Cerebellar cortex (tissue), 1 donor: ENCODE measurements at places on chromosomes 2 and 18.

- DNase-seq, result no peak
Observed at GRCh38 chr2:191443446-191443845, 198.2 kb downstream of the MYO1B start.

GRCh38 chr2:72131371-72131891, 16.2 kb downstream of the CYP26B1 start:
- no peak for DNase-seq

- DNase-seq, result no peak
Observed at GRCh38 chr2:227642656-227643055, 23.9 kb upstream of the SCYGR5 start.

- DNase-seq, result peak; percentile 39
Observed at GRCh38 chr2:24613154-24613814, 122.2 kb downstream of the NCOA1 start.

DNA sequence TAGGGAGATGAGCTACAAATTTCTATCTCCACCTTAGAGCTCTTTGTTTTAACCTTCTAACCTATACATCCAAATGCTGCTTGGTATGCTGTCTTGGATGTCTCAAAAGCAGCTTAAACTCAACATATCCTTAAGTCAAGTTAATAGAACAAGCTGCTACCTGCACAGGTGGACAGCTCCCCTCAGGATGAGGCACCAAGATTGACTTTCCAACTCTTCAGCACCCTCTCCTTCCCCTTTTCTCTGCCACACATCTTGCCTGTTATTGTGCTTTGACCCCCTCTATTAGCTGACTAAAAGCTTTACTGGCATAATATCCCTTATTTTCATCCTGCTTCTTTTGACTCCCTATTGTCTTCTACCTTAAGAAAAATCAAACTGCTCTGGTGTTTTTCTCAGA, 448.1 kb upstream of the MEX3C start:
- DNase-seq, result no peak

DNA sequence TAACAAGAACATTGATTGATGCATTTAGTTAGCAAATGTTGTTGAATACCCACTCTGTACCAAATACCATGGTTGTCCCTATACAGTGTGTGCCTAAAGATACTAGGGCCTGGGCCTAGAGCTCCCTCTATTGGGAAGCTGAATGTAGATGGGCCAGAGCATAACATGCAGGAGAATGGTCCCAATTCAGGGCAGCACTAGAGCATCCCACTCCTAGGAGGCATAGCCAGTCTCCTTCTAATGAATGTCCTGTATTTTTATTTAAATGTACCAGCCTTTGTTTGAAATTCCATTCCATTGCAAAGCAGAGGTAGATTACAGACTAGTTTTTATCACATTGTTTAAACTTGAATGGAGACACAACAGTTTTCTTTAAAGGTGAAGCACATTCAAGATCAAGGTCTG, 90.6 kb downstream of the FEZ2 start:
- DNase-seq, result peak; percentile 77

GRCh38 chr2:33216508-33217182, 259.8 kb upstream of the RASGRP3 start:
- peak; percentile 5 for DNase-seq

- DNase-seq, result no peak
Observed at GRCh38 chr2:82998781-82999180, 1460.3 kb downstream of the SUCLG1 start.

DNA sequence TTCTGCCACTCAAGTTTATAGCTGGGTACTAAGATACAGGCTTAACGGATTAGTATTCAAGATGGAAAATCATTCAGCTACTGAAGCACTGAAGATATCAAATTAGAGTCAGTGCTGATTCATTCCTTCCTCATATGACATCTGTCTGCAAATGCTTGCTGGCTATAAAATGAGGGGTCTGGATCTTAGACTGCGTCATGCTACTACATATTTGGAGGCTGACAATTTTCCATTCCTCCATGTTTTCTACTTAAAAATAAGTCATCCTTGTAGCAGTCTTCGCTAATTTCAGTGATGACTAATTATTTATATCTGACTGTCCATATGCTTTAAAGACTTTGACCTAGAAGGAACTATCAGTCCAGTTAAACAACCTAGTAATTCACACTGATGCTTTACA, 233.4 kb downstream of the RIT2 start:
- no peak for DNase-seq

DNA sequence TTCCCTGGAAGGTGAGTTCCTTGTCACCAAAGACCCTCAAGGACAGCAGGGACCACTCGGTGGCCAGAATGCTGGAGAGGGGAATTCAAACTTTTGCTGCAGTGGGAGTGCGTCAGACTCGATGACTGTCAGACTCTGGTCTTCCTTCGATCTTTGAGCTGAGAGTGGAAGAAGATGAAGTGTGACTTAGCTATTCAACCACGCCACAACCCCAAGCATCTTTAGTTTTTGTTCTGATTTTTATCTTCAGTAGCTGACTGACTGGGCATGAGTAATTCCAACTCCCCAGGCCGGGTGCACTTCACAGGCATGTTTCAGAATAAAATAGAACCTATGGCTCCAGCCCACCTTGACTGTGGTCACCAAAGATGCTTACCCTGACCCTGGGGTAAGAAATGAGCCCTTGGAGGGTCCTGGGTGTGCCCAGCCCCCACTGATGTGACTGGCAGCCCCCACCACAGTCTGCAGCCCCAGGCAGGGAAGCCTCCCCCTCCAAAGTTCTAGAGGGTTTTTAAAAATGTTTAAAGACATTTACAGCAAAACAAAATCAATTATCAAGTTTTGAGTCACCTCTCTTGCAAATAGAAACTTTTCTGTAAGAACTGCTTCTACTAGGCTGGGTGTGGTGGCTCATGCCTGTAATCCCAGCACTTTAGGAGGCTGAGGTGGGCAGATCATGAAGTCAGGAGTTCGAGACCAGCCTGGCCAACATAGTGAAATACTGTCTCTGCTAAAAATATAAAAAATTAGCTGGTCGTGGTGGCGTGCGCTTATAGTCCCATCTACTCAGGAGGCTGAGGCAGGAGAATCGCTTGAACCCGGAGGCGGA, 24.9 kb upstream of the YWHAQ start:
- no peak for DNase-seq

GRCh38 chr2:212854771-212855170, 296.6 kb downstream of the IKZF2 start:
- DNase-seq, result no peak

- no peak for DNase-seq
Observed at GRCh38 chr18:74114116-74114515, 33.5 kb downstream of the FBXO15 start.

DNA sequence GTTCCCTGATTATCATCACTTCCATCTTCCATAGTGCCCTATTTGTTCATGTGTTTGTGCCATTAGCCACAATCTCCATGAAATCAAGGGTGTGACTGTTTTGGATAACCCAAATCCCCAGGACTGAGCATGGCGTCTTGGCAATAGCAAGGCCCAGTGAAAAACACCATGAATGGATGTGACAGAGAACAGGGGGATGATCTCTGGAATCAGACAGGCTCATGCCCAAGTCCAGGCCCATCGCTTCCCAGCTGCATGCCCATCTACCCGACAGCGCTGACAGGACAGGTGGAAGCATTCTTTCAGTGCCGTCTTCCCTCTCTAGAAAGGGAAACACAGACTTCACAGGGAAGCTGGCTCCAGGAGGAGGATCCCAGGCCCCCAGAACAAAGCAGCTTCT, 50.0 kb downstream of the HDLBP start:
- DNase-seq, result no peak

DNA sequence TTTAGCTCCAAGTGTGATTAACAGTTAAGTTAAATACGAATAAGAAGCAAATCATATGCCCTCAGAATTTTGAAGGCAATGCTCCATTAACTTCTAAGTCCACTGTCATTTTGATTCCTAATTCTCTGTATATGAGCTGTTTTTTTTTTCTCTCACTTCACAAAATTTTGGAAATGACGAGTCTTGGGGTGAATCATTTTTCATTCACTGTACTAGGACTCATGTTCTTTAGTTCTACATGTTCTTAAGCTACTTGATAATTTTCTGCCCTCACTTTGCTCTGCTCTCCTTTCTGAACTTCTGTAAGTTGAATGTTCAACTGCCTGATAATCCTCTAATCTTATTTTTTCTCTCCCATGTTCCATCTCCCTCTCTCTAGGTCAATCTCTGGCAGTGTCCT, 141.0 kb downstream of the THADA start:
- no peak for DNase-seq

GRCh38 chr2:30761226-30761625, 46.0 kb downstream of the CAPN13 start:
- no peak for DNase-seq

- no peak for DNase-seq
Observed at GRCh38 chr2:165141601-165142354, 62.1 kb downstream of the SCN3A start.

DNA sequence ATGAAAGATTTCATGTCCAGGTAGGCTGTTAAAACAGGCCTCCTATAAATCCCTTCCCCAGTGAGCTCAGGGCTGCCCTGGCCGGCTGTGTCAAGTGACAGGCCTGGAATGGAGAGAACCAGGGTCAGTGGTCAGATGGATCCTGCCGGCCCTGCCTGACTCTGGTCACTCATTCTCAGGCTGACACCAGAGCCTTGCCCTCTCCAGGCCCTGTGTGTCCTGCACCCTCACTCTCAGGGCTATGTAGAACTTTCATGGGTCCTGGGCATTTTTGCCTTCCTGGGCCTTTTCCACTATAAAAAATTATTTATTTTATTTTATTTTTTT, 82.0 kb upstream of the RGPD5 start:
- DNase-seq, result no peak

DNA sequence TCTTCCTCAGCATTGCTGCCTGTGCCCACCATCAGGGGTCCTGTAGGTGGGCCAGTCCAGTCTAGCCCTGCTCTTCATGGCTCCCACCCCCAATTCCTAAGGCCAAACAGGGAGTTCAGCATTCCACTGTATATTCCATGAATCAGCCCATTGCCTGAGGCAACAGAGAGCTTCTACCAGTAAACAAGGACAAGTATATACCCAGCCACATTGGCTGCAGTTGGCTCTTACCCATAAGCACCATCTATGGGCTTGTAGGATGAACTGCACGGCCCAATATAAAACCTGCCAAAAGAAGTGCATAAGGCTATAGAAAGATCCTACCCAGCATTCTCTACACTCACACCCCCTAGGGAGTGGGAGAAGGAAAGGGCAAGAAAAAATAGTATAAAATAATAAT, 95.1 kb upstream of the SALL3 start:
- DNase-seq, result no peak

- DNase-seq, result no peak
Observed at GRCh38 chr18:72171596-72171995, 372.5 kb downstream of the CBLN2 start.

- no peak for DNase-seq
Observed at GRCh38 chr2:25269233-25269632, 72.5 kb downstream of the DNMT3A start.

DNA sequence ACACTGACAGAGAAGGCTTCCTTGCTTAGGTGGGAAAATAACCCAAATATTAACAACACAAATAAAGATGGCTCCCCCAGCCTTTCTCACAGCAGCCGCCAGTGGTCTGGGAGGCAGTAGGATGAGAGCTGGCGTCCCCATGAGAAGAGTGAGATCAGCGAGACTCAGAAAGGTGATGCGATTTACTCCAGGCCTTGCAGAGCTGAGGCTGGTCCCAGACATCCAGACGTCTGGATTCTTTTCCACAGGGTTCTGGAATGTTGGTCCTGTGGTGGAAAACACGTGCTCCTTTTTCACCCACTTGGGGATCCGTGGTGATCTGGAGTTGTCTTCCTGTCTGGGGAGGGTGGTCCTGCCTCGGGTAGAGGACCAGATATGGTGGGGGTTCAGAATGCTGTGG, 190.6 kb downstream of the CTIF start:
- DNase-seq, result no peak

- no peak for DNase-seq
Observed at GRCh38 chr18:58516514-58517285, 112.2 kb downstream of the ALPK2 start.

GRCh38 chr18:3703732-3704176, 253.8 kb downstream of the TGIF1 start:
- DNase-seq, result peak; percentile 92

- peak; percentile 90 for DNase-seq
Observed at GRCh38 chr2:227406177-227407031, 18.7 kb upstream of the SCYGR1 start.

DNA sequence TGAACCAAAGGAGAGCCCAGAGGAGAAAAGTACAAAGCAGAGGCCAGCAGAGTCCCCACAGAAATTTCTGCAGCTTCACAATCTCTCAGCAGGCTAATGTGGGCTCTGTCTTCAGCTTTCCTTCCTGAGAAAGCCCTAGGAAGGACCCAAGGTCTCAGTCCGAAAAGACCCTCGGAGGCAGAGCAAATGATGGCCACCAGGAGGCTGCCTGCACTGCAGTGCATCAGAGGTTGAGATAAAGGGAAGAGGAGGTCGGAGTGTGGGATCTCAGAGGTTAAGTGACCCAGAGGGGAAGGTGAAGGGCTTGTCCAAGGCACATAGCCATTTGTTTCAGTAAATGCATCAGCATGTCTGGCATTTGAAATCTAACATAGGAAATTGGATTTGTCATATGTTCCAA, 299.1 kb upstream of the SLC14A2 start:
- no peak for DNase-seq

DNA sequence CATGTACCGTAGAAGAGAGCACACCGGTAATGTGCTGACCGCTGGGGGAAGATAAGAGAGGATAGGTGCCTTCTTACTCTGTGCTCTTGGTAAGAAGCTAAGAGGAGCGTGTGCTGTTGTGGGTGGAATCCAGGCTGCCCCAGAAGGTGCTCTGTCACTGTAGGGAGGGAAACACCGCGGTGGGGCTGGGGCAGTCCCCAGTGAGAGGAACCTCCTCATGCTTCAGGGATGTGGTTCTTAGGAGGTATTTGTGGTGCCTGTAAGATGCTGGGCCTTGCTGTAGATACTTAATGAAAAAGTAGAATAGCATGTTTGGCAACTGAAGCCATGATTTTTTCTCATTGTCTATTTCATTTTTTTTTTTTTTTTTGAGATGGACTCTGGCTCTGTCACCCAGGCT, 1.1 kb downstream of the COLEC11 start:
- DNase-seq, result no peak

GRCh38 chr2:6970976-6971480, 53.8 kb downstream of the RNF144A start:
- DNase-seq, result no peak

DNA sequence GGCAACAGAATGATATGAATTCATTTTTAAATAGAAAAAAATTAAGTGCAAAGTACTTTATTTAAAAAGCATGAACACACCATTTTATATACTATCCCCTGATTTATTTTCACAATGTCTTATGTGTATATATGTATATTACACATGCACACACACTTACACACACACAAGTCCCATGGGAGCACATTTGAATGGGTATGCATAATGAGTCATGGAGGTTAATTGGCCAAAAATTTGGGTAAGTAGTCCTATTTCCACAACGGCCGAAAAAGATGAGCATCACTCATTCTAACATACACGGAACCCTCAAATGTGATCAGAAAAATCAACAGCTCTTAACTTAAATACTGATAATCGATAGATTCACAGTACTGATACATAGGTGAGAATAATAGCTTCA, 97.4 kb upstream of the NABP1 start:
- no peak for DNase-seq

DNA sequence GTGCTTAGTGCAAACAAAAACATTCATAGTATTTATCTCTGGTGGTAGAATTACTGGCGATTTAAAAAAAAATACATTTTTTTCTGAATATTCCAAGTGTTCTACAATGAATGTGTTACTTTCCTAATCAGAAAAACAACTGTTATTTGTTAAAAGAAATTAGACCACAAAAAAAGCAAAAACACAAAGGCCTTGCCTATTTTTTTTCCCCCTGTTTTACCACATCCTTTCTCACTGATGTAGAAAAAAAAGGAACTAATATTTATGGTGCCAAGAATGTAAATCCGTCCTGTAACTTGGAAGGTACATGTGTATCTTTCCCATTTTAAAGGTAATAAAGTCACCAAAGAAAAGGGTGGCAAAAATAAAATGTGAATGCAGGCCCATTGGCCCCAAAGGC, 28.4 kb upstream of the MGAT4A start:
- DNase-seq, result no peak
